ENCODE measurements at places on chromosomes 4 and X.

GRCh38 chrX:97705936-97706335, 822.2 kb downstream of the RPA4 start:
- peak; percentile 28 for DNase-seq

- DNase-seq: no peak
Observed at GRCh38 chr4:181757910-181758660, 485.1 kb upstream of the TENM3 start.

- no peak for DNase-seq
Observed at GRCh38 chrX:2424317-2424716, 76.5 kb downstream of the DHRSX start.

DNA sequence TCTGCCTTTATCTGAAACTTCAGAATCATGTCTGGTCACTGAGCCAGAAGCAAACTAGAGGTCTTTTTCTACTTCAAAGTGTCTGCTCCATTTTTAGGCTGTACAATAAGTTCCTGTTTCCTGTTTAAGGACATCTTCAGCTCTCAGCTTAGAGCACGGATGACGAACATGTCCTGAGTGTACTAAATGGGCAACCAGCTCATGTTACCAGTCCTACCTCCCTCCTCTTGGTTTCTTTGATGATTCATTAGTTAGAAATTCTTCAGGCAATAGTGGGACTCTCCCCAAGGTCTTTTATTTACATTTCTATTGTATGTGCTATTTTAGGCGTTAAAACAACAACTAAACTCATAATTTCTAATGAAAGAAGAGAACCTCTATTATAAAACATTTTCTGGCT, 58.0 kb downstream of the ENPEP start:
- peak; percentile 93 for DNase-seq

DNA sequence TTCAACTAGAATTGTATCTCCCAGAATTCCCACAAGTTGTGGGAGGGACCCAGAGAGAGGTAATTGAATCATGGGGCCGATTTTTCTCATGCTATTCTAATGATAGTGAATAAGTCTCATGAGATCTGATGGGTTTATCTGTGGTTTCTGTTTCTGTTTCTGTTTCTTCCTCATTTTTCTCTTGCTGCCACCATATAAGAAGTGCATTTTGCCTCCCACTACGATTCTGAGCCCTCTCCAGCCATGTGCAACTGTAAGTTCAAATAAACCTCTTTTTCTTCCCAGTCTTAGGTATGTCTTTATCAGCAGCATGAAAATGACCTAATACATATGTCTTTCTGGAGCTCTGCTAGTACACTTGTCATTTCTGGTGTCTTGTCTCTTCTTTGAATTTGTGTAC, 22.1 kb upstream of the OR13H1 start:
- no peak for DNase-seq

- no peak for DNase-seq
Observed at GRCh38 chr4:26176598-26177149, 144.1 kb upstream of the RBPJ start.

All from GM04503 (cell line).